A549 treated with DMSO at 1 μM for 4 hours (cell line): ENCODE measurements at places on chromosomes 6 and 20. TPM values are rescaled to one million over a fixed set of nuclear protein-coding genes. Genes with fewer than 3 reads are reported as not detected.

The SMLR1 gene
- not detected in 5 replicates for total RNA-seq

The LTA gene
- 0.11 to 0.12 TPM in 2 of 5 replicates, not detected in the others for total RNA-seq

The KIFC1 gene
- 38.1 to 49.0 TPM (median 43.7 TPM) in 5 replicates for total RNA-seq

The SLC22A2 gene
- 0.06 TPM in 1 of 5 replicates, not detected in the others for total RNA-seq

The HLA-G gene
- not detected in 5 replicates for total RNA-seq

The ID4 gene
- total RNA-seq, result 1.2 to 2.4 TPM (median 1.9 TPM) in 5 replicates

The BPIFA3 gene
- total RNA-seq, result not detected in 5 replicates

The EFCAB8 gene
- total RNA-seq, result not detected in 5 replicates

The SLC26A8 gene
- not detected in 5 replicates for total RNA-seq

The BTNL2 gene
- total RNA-seq, result not detected in 5 replicates

The TBXT gene
- total RNA-seq, result not detected in 5 replicates

The CAGE1 gene
- total RNA-seq, result 0.03 to 0.11 TPM in 2 of 5 replicates, not detected in the others

The PTK7 gene
- total RNA-seq, result 4.3 to 5.8 TPM (median 4.9 TPM) in 5 replicates

The PRDM13 gene
- 0.83 to 1.2 TPM (median 0.93 TPM) in 5 replicates for total RNA-seq

The BPIFB1 gene
- total RNA-seq, result 0.12 to 0.14 TPM in 2 of 5 replicates, not detected in the others

The CLVS2 gene
- total RNA-seq, result 0.01 to 0.08 TPM (median 0.07 TPM) in 5 replicates

The HFE gene
- 11.1 to 16.0 TPM (median 13.9 TPM) in 5 replicates for total RNA-seq

The RING1 gene
- 20.4 to 27.4 TPM (median 26.6 TPM) in 5 replicates for total RNA-seq

The PCED1A gene
- 20.9 to 30.2 TPM (median 28.9 TPM) in 5 replicates for total RNA-seq

The ADGB gene
- total RNA-seq, result not detected in 5 replicates

The NOX3 gene
- total RNA-seq, result not detected in 5 replicates

The BPI gene
- total RNA-seq, result not detected in 5 replicates

The TREML2 gene
- total RNA-seq, result not detected in 5 replicates

The ULBP3 gene
- total RNA-seq, result 3.7 to 5.0 TPM (median 4.0 TPM) in 5 replicates

The LHFPL5 gene
- 0.11 to 0.34 TPM (median 0.16 TPM) in 4 of 5 replicates, not detected in the other for total RNA-seq

The DDX27 gene
- 59.5 to 66.7 TPM (median 64.1 TPM) in 5 replicates for total RNA-seq

The BYSL gene
- total RNA-seq, result 41.1 to 49.0 TPM (median 42.6 TPM) in 5 replicates

The LAMP5 gene
- 0.05 TPM in 1 of 5 replicates, not detected in the others for total RNA-seq

The C4B gene
- 0.72 to 1.2 TPM (median 0.84 TPM) in 5 replicates for total RNA-seq

The DEFB132 gene
- not detected in 5 replicates for total RNA-seq

The TSPO2 gene
- total RNA-seq, result not detected in 5 replicates

The FNDC1 gene
- 0.08 to 0.21 TPM (median 0.14 TPM) in 5 replicates for total RNA-seq

The CPXM1 gene
- total RNA-seq, result not detected in 5 replicates

The GNRH2 gene
- 0.25 to 0.26 TPM in 2 of 5 replicates, not detected in the others for total RNA-seq

The ARHGAP40 gene
- 0.09 TPM in 1 of 5 replicates, not detected in the others for total RNA-seq

The KPNA5 gene
- 1.5 to 1.8 TPM (median 1.7 TPM) in 5 replicates for total RNA-seq

The VGLL2 gene
- not detected in 5 replicates for total RNA-seq

The CLDN20 gene
- not detected in 5 replicates for total RNA-seq

The TCEA2 gene
- 38.4 to 48.7 TPM (median 42.8 TPM) in 5 replicates for total RNA-seq

The FRS3 gene
- 1.9 to 2.7 TPM (median 2.5 TPM) in 5 replicates for total RNA-seq

The PIM1 gene
- total RNA-seq, result 13.8 to 23.7 TPM (median 22.9 TPM) in 5 replicates

The HSD17B8 gene
- 13.1 to 16.0 TPM (median 14.4 TPM) in 5 replicates for total RNA-seq

The PRKN gene
- total RNA-seq, result 0.05 to 0.29 TPM in 2 of 5 replicates, not detected in the others

The SLC17A3 gene
- total RNA-seq, result 0.80 to 1.4 TPM (median 0.93 TPM) in 5 replicates

The SYNJ2 gene
- 61.8 to 71.2 TPM (median 68.5 TPM) in 5 replicates for total RNA-seq

The CDSN gene
- not detected in 5 replicates for total RNA-seq

The PLN gene
- not detected in 5 replicates for total RNA-seq

The CTAGE9 gene
- not detected in 5 replicates for total RNA-seq
